ENCODE measurements at places on chromosomes 11 and 22.

- DNase-seq = no peak
Measured at GRCh38 chr11:35338921-35339320, 80.4 kb downstream of the SLC1A2 start.

- no peak for DNase-seq
Measured at GRCh38 chr11:122653916-122654585, 1.5 kb upstream of the UBASH3B start.

DNA sequence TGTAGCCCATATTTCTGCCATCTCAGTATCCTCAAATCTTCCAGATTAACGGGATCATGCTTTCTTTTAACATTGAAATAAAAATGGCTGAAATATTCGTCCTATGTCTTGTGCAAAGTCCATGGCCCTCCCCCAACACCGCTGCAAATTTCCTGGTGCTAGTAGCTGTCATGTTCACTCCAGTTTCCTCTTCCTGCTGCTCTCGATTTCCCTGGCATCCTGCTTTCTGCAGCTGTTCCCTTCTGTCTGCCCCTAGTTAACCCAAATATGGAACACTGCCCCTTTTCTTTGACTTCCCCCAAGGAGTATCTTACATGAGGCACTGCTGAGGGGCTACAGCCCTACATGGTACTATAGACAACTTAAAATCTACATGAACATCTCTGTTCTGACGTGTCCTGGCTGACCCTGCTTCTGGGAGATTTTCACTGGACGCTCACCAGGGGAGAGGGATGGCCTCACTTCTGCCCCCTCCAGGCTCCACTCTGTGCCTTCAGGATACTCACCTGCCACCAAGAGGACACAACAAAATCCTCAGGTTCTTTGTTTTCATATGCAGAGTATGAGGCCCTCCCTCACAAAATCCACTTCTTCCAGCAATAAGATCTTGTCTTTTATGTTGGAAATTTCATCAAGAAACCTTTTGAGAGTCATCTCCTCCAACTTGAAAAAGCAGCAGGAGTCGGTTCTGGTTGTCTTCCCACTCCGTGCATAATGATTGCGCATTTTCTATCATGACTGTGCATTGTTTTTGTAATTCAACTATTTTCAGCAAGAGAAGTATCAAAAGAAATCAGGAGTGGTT, 29.5 kb upstream of the SCUBE2 start:
- DNase-seq = no peak

- DNase-seq = no peak
Measured at GRCh38 chr22:36684841-36685240, 18.7 kb downstream of the CACNG2 start.

- no peak for DNase-seq
Measured at GRCh38 chr11:9895006-9895405, 231.1 kb downstream of the SWAP70 start.

- DNase-seq = no peak
Measured at GRCh38 chr11:13016415-13016814, 7.3 kb downstream of the RASSF10 start.

- no peak for DNase-seq
Measured at GRCh38 chr22:19620742-19621371, 93.4 kb upstream of the SEPTIN5 start.

DNA sequence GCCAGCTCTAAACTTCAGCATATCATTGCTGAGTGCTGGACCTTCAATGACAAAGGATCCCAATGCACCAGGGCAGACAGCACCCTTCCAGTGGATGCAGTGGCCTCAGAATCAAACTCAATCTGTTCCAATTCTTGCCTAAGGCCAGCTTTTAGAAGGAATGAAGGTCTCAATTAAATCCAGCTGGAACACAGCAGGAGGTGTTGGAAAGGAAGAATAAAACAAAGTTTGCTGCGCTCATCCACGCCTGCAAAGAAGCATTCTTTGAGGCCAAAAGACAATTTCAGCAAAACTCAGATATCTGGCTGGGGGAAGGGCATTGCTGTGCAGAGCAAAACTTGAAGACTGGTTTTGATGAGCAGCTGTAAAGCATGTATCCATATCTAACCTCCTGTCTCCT, 120.7 kb downstream of the CCDC81 start:
- DNase-seq = no peak

DNA sequence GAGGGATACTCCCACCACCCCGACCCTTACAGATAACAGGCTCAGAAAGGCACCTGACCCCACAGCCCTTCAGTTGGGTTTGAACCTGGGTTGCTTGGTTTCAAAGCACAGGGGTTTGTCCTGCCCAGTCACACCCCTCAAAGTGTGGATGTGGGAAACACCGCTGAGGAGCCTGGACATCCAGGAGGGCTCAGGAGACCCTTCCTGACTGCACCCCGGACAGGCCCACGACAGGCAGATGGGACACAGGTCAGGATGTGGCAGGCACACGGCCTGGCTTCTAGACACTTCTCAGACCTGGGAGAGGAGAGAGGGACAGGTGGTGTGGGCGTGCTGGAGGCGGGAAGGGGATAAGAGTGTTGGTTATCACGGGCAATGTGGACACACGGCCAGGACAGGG, 932.3 kb downstream of the BRD1 start:
- no peak for DNase-seq

- no peak for DNase-seq
Measured at GRCh38 chr11:71951741-71952310, 23.0 kb downstream of the RNF121 start.

- DNase-seq = no peak
Measured at GRCh38 chr11:29449281-29450074, 567.4 kb downstream of the KCNA4 start.

DNA sequence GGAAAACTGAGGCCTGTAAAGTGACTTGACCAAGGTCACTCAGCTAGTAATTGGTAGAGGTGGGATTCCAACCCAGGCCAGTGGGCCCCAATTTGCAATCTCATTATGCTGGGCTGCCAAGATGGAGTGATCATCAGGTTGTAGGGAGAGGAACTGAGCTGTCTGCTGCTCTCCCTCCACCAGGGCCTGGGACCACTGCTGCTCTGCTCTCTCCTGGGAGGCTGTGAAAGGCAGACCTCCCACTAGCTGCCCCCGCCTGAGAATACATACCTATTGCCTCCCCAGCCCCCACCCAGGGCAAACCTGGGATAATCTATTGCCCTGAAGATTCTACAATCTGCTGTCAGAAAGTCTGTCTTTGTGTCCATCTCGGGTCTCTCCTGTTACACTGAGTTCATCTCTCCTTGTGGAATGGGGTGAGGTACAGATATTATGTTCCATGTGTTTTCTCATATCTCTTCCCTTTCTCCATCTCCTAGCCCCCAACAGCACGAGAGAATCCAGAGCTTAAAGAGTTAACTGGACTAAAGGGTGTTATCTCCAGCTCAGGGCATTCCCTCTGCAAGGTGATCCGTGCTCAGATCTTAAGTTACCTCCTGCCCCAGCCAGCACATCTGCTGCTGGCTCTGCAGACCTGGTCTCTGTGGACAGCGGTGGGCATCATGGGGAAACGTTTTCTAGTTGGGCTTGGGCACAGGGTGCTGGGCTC, 5.6 kb downstream of the NECTIN1 start:
- no peak for DNase-seq

- DNase-seq = no peak
Measured at GRCh38 chr22:43832393-43833265, 20.5 kb upstream of the EFCAB6 start.

DNA sequence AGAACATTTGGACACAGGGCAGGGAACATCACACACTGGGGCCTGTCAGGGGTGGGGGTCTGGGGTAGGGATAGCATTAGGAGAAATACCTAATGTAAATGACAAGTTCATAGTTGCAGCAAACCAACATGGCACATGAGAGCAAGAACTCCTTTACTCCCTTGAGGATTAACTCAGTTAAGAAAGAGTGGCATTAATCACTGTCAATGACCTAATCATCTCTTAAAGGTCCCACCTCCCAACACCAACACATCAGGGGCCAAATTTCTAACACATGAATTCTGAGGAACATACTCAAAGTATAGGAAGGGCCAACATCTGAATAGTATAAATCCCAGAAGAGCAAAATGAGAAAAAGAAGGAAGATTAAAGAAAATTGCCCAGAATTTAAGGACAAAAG, 272.9 kb downstream of the SWAP70 start:
- no peak for DNase-seq

DNA sequence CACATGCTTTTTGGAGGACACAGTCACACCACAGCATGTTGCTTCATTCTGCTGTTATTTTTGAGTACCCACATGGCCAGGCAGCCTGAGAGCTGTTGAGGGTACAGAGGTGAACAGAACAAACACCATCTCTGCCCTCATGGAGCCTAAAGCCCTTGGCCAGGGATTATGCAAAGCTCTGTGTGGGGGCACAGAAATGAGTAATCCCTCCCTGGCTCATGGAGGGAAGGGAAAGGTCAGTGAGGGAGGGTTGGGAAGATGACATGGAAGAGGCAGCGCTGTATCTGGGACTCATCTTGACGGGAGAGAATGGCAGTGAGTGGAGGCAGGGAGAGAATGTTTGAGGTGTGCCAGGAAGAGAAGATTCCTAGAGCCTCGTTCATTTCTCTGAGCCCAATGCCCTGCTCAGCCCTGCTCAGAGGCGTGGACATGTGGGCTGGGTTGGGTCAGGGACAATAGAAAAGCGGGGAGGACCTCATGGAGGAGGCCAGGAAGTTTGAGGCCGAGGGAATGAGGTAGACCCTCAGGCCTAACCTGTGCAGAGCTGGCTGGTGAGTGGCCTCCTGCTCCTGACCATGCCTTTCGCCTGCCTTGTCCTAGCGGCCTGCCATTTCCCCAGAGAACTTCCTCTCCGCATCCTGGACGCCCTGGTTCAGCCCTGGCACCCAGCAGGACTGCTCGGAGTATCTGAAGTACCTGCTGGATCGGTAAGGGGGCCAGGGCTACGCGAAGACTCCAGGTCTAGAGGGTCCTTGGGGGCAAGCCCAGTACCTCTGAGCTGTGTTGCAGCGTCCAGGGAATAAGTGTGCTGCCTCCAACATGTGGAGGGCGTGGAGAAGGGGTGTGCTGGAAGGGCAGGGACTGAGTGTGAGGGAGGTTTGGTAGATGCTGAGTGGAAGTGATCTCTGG, 19.8 kb downstream of the USP35 start:
- no peak for DNase-seq

DNA sequence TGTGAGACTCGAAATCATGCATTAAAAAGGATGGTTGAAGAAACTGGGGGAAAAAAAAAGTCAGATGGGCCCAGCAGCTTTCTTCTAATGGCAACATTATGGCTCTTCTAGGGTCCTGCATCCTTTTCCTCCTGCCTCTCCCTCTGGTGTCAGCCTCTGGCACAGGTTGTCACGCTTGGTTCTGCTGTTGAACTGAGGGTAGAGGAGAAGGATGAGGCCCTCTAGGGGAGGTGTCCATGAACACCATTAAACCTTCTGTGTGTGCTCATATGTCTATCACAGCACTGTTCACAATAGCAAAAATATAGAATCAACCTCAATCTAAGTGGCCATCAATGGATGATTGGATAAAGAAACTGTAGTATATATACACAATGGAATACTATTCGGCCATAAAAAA, 36.0 kb downstream of the BUD13 start:
- DNase-seq = no peak

- DNase-seq = no peak
Measured at GRCh38 chr11:114085965-114086793, 26.7 kb downstream of the ZBTB16 start.

GRCh38 chr22:26797910-26798309, 140.5 kb downstream of the MIAT start:
- DNase-seq = no peak

DNA sequence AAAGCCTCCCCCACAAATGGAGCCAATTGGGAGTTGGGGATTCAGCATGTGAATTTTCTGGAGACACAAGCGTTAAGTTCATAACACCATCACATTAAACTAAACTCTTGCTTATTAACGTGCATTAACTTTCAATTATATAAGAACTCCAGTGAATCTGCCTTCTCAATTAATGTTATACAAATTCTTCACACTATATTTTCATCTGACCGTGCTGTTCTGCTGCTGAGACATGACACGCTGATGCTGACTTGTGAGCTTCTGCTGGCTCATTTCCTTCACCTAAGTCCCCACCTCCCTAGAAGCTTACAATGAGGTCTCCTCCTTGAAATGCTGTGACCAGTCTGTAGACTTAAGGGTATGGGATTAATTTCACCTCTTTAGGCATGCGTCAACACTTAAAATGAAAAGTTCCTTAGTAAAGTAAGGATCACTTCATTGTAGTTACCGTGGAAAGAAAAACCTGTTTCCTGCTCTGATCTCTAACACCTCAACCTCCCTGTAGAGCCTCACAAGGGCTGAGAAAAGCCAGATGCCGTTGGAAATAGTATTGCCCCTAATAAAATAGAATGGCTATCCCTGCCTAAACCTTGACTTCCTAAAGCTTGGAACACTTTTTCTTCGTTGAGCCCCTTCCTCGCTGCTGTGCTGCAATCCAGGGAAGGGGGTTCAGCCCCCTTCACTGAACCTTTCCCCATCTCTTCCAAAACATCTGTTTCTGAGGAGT, 2.2 kb downstream of the HBG2 start:
- DNase-seq = no peak

DNA sequence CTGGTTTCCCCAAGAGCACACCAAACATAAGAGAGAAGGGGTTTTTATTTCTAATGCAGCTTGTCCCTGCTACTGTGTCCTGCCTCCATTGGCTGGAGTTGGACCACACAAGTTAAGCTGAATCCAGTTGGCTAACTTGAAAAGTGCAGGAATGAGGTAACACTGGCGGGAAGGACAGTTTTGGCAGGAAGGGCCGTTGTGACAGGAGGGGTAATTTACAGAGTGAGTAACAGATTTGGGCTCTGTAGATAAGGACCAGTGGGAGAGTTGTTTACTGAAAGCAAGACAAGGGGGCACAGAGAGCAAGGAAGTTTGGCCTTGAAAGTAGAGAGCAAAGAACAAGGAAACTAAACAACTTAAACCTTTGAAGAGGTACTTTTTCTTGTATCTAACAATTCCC, 1623.3 kb upstream of the RAG2 start:
- DNase-seq = no peak

GRCh38 chr11:26842478-26843282, 120.8 kb upstream of the SLC5A12 start:
- DNase-seq = no peak

DNA sequence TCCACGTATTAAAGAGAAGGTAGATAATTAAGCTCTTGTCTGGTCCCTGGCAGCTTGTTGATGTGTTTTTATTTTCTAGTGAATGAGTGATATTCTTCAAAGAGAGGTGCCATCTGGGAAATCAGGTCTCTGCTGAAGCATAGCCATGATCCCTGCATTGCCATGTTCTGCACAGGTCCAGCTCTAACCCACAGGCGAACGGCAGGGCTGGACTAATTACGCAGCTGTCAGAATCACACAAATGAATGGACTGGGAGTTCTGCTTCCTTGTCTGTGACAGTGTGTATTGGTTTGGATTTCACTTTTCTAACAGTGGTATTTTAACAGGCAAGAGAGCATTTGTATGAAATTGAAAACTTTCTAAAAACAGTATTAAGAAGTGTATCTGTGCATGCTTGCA, 235.6 kb downstream of the FAT3 start:
- no peak for DNase-seq

DNA sequence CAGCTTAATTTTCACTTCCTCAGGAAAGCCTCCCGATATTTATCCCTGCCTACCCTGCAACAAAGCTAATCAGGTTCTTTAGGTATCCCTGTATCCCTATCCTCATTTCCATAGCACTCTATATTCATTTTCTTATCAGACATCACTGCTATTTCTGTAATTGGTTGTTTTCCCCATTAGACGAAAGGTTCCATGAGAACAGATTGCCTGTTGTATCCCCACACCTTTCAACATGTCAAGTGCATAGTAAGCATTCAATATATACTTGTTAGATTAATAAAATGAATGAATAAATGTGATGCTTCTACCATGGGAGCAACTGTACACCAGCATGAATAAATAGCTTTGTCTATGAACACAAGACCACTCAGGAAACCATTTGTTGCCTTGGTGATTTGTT, 499.8 kb downstream of the DLG2 start:
- DNase-seq = no peak

GRCh38 chr22:25938151-25938550, 196.2 kb downstream of the MYO18B start:
- DNase-seq = no peak

Data from NCI-H1436 treated with DMSO at 0.1 percent for 48 hours (cell line).